ENCODE measurements at places on chromosomes 13 and 19.
A peak's percentile ranks its signal among the peaks of the same experiment; 100 is the strongest.

GRCh38 chr13:110640591-110641029, 25.3 kb downstream of the NAXD start:
- DNase-seq: no peak

DNA sequence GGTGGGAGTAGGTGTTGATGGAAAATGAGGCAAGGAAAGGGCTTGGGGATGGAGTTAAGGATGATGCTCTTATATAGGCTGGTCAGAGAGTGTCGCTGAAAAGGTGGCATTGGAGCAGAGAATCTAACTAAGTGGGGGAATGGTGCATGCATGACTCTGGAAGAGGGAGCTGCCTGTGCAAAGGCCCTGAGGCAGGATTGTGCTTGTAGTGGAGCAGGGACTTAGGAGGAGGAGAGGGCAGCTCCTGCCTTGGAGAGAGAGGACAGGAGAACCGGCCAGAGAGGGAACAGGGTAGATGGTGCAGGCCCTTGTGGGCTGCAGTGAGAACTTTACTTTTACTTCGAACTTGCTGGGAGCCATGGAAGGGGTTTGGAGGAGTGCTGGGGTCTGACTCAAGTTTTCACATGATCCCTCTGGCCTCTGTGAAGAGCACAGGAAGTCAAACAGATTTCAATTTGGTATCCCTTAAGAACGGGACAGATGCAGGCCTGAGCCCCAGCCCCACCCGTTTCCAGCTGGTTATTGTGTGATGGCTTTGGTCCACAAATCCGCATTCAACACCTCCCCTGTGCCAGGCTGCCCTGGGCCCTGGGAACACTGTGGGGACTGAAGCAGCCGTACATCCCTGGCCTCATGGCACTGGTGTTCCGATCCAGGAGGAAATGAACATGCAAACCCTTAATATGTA, 7.0 kb downstream of the AP2A1 start:
- DNase-seq: no peak

DNA sequence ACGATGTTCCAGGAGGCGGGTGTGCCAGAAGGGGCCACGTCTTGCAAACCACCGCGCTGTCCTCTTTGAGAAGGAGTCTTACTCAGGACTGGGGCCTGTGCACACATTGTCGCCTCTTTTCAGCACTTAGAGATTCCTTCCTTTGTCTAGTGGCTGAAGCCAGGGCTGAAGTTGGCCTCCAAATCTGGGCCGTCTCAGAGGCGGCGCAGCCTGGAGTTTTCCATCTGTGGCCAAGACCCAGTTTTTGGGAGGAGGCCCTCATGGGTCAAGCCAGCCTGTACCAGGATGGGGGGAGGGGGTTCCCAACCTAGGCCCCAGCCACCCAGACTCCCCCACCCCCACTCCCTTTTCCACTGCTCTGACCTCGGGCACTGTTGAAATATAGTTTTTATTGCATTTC, 11.8 kb downstream of the ANO8 start:
- DNase-seq: no peak

GRCh38 chr13:78040205-78040830, 121.7 kb upstream of the EDNRB start:
- no peak for DNase-seq

GRCh38 chr19:52138278-52138982, 1.3 kb downstream of the ZNF616 start:
- DNase-seq: no peak

GRCh38 chr13:31896427-31896826, 135.1 kb upstream of the FRY start:
- no peak for DNase-seq

DNA sequence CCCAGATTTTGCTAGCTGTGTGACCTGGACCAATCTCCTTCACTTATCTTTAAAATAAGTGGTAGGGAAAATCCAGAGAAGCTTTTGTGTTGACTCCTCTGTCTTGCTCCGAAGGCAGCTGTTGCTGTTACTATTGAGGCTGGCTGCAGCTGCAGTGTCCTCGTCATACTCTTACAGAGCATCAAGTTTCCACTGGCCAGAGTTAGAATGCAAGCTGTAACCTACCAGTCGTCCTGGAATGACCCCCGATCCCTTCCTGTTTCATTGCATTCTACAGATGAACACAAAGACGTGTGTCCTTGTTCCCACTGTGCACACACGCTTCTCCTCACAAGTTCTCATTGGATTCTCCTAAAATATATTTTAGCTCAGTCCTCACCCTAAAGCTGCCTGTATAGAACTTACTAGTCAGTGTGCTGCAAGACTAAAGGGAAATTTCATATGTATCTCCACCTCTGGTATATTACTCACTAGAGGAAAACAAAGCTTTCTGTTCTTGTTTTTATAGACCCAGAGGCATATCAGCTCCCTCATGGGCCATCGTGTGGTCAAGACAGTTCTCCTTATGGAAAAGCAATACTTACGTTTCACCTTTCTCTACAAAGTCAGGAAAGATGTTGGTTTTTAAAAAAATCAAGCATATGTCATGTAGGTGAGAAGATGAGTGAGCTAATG, 589.8 kb downstream of the LMO7 start:
- DNase-seq: no peak

DNA sequence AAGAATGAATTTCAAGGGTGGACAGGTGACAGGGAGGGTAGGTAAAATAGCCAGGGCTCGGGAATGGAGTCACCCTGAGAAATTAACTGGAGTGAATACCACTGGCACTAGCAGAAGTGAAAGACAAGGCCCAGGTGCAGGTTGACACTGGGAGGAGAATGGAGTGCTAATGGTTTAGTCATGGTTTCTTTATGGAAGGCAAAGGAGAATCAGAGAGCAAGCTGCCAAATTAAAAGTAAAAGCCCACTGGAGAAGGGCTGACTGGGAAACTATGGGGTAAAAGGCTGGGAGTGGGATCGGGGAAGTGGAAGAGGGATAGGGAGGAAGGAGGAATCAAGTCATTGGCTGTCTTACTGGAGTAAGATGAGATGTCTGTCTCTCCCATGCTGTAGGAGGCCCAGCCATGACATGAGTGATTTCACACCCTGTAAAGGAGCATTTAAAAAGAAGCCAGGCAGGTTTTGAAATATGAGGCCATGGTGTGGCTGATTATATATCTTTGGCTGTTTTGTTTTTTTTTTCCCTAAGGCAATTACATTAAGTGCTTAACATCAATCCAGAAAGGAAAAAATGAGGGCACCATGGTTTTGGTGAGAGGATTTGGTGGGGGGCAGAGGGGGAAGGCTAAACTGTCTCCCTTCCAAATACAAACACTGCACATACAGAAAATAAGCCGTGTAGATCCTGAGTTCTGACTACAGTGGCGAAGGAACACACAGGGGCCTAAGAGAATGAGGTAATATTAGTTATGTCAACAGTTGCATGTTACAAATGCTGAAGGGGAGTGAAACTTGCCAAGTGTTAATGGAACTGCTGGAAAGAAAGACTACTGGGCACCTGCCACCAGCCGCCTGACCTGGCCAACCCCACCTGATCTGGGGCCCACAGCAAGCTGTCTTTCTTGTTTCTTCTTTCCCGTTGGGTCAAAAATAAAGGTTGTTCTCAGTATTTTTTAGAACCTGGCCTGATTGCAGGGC, 183.5 kb upstream of the TSC22D1 start:
- no peak for DNase-seq

GRCh38 chr13:33193428-33193974, 92.1 kb downstream of the STARD13 start:
- DNase-seq: no peak

DNA sequence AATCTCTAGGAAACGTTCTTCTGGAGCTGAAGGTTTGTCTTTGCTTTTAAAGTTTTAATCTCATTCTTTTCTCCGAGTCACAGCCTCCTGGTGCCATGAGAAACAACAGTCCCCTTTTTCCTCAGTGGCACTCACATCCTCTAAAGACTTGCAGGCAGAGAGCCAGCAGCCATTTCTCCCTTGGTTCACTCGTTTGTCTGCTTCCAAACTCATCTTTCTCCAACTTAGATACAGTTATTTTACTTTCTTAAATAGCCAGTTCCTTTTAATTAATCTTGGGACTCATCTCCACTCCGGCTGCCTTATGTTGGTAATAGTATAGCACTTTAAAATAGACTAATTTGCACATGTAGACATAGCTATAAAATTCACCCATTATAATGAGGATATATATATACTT, 555.2 kb downstream of the FGF9 start:
- no peak for DNase-seq

DNA sequence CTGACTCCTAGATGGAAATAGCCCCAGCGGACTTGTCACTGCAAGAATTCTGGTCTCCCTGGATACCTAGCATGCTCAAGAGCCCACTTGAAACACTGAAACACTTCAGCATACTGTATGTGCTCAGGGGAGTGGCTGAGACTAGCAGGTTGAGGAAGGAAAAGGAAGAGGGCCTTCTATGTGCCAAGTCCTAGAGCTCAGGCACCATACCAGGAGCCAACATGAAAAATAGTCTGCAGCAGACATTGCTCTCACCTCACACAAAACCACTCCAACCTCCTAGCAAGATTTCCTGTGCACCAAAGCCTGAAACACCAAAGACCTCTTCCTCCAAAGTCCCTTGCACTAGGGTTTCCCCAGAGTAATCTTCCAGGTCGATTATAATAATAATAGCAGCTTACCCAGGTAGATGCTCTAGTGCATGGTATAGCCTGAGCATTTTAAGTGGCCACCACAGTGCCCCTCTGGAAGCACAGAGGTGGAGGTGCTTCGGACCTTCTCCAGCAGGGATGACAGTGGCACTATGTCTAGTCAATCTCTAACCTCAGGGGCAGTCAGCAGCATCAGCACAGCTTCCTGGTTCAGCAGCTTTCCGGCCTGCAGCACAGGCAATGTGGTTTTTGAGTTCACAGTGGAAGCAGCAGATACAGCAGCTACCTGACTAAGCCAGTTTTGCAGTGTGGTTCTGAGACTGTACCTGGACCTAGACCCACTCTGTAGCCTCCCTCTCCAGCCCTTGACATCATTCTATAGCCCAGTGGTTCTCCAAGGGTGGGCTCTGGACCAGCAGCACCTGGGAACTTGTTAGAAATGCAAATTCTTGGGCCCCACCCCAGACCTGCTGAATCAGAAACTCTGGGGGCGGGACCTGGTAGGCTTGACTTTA, 45.6 kb upstream of the UBE2L5 start:
- peak; percentile 55 for DNase-seq

GRCh38 chr19:4647676-4648644, 8.6 kb downstream of the TNFAIP8L1 start:
- no peak for DNase-seq

GRCh38 chr13:65762012-65762411, 1468.1 kb downstream of the PCDH9 start:
- DNase-seq: no peak

GRCh38 chr13:59494560-59494970, 669.2 kb downstream of the DIAPH3 start:
- no peak for DNase-seq

DNA sequence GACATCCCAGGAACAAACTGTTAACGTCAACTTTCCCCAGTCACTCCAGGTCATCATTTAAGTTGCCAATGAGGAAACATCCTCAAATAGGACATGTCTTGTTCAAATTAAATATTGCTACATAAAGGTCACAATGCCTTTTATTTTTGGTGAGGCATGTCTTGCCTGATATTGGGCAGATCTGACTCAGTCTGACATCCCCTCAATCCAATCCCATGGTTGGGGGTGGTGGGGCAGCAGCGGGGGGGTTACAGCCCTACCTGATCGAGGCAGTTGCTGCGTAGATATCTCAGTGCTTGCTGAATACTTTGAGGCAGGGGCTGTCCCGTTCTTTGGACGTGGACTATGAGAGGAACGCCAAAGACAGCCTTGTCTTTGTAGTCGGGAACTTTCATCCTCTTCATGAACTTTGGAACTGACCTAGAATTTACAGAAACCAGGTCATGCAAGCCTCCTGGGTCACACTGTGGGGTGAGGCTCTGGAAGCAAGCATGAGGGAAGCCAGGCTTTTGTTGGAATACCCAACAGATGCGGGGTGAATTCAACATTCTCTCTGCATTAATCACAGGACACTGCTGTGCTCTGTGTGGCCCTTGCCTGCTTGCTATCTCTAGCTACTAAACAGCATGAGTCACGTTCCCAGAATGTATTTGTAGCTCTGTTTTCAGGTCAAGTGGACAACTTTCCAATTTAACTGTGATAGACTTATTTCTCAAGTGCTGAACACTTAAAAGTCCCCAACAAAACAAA, 109.8 kb downstream of the KL start:
- DNase-seq: no peak

GRCh38 chr19:940591-941291, 14.9 kb downstream of the ARID3A start:
- no peak for DNase-seq

DNA sequence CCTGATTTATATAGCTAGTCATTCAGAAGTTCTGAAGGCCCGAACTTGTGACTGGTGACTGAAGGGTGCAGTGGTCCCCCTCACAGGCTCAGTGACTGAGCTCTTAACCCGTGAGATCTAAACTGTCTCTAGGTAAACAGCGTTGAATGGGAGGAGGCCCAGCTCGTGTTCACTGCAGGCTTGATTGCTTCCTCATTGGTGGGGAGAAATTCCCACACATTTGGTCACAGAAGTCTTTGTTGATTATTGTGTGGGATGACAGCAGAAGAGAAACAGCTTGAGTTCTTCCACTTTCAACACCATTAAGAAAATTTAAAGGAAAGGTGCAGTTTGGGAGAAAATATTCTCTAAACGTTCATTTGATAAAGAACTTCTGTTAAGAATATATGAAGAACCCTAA, 1178.0 kb downstream of the UQCRFS1 start:
- no peak for DNase-seq

DNA sequence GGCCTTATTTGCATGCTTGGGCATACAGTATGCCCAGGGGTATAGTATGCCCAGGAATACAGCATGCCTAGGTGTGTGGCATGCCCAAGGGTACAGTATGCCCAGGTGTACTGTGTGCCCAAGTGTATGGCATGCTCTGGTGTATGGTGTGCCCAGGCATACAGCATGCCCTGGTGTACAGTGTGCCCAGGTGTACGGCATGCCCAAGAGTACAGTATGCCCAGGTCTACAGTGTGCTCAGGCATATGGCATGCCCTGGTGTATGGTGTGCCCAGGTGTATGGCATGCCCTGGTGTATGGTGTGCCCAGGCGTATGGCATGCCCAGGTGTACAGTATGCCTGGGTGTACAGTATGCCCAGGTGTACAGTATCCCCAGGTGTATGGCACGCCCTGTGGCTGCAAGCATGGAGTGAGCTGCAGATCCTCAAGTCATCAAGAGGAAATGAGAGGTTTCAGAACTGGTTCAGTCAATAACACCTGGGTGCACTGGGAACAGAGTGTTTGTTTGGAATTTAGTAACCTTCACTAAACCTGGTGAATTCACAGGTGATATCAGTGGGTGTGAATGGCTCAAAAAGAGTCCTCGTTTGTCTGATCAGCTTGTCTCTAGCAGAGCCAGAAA, 7.8 kb upstream of the C13orf42 start:
- no peak for DNase-seq

GRCh38 chr19:15683411-15683810, 10.5 kb downstream of the CYP4F12 start:
- no peak for DNase-seq

DNA sequence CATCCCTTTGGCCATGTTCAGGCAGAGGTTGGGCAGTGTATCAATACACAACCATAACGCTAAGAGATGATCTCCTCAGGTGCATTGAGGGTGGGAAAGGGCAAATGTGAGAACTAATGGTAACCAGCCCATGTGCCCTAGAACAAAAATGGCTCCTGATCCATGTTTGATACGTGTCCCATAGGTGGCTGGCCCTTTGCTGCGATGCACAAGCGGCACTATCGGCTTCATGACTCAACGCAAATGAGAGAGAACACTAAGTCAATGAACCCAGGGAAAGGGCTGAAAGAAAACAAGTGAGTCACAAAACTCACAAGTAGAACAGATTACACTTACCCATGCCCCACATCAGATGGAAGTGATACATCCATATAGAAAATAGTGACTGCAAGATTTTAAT, 201.7 kb downstream of the ABCC4 start:
- DNase-seq: no peak

Measured in stimulated activated CD4-positive, alpha-beta T cell treated with anti-CD3 and anti-CD28 coated beads, TNF-alpha, amount 100 ng/mL, for 24 hours (primary cell).